Foreskin melanocyte (primary cell): ENCODE measurements at places on chromosomes 12 and 14.

- DNase-seq: no peak
Observed at GRCh38 chr12:5557906-5558305, 126.0 kb downstream of the NTF3 start.

DNA sequence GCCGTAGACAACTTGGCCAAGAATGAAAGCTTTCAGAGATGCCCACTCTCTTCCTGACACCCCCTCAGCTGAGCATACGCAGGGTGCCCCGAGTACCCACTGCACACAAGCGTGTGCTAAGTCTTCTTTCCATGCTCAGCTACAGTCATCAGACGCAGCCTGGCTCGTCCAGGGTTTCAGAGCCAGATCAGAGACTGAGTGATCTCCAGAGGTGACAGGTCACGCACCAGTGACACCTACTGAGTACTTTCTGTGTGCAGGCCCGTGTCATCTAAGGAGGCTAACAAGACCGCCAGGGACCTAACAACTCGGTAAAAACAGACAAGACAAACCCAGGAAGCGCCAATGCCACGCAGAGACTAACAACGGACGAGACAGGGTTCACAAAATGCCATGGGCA is 25.1 kb downstream of the STX2 start:
- DNase-seq: no peak

DNA sequence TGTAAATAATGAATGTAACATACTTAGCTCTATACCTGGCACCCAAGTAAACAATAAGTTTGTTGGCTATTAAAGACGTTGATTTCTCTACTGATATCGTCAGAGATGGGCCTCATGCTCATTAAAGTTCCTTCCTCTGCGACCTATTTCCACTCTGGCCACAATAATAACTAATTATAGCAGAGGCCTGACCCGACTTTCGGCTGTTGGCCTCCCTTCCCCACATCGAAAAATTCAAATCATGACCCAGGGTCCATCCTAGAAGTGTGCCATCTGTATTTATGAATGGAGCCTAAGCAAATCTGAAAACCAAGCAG is 321 bp upstream of the USP30 start:
- DNase-seq: no peak

- no peak for DNase-seq
Observed at GRCh38 chr12:102172436-102172835, 25.2 kb downstream of the PMCH start.

DNA sequence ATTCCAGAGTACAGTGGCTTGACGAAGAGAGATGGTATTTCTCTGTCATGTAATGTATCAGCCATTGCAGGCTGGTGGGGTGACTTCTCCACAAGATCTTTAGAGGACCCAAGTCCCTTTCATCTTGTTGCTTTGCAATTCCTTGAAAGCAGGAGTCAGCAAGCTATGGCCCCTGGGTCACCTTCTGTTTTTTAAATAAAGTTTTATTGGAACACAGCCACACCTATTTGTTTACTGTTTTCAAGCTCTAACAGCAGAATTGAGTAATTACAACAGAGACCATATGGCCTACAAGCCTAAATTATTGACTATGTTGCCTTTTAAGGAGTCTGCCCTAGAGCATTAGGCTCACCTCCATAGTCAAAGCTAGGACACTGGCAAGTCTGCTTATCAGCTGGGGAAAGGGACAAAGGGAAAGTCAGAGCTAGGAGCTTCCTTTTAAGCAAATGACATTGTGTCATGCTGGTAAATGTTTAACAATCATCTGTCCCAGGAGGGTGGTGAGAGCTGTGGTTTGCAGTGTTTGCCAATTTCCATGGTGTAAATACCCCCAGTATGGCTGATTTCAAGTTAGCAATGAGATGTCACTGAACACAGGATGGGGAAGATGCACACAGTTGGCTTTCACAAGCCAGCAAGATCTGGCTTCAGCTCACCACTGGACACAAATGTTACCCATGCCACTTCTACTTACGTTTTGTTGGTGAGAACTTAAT is 87.7 kb upstream of the PWP1 start:
- no peak for DNase-seq

GRCh38 chr12:100797246-100797645 is 2.7 kb downstream of the ANO4 start:
- DNase-seq: no peak

DNA sequence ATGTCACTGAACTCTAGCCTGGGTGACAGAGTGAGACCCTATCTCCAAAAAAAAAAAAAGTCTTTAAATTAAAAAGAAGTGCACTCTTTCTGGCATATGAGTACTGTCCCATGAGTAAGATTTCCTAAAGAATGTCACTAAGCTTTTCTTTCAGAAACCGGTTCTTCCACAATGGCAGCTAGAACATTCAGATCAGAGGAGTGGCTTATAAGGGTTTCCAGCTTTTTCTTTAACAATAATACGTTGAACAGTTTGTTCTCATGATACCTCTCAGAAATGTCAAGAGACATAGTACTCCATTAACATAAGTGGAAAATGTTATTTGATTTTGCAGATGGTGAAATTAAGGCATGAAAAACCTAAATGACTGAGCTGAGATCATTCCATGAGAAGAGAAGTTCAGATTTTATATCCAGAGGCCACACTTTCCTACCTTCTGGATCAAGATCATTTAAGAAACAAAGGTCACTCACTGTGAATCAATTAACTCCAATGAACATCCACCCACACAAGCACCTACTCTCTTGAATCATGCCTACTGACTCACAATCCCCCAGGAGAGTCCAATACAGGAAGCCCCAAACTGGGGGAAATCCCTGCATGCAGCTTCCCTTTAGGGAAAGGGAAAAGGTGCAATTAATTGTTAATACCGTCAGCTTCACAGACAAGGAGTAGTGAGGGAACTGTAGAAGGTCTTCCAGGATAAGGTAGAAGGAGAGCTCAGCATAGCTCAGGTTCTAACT is 86.9 kb downstream of the SPTSSA start:
- no peak for DNase-seq

DNA sequence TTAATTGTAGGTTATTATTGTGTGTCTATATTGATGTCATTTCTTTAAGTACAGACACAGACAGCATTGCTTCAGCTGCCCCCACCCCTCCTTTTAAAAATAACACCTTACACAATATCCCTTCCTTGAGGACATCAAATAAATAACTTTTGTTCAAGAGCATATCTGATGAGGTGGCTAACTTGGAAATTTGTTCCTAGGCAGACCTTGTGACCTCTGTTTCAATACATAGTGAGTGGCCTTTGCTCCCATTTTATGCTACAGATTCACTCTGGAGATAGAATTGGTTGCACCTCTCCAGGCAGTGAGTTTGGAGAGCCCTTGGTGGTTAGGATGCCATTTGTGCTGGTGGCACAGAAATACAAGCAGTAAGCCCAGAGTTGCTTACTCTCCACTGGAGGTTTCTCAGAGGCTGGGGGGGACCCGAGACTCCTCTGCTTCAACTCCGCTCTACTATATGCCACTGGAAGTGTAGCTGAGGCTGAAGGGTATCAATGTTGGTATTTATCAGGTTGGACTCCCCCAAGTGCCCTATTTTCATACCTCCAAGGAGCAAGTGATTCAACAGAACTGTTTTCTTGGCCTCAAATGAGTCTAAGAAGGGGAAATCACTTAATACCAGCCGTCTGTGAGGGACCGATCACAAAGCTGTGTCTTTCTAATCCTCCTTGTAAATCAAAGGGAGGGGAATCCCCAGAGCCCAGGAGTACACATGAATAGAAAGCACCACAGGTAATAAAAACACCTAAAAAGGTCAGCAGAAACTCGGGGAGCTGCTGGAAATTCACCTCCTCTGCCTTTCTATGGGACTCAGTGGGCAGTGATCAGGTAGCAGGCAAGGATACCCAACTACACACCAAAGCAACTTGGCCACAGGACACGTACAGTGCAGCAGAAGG is 463.1 kb downstream of the RAD51B start:
- no peak for DNase-seq

DNA sequence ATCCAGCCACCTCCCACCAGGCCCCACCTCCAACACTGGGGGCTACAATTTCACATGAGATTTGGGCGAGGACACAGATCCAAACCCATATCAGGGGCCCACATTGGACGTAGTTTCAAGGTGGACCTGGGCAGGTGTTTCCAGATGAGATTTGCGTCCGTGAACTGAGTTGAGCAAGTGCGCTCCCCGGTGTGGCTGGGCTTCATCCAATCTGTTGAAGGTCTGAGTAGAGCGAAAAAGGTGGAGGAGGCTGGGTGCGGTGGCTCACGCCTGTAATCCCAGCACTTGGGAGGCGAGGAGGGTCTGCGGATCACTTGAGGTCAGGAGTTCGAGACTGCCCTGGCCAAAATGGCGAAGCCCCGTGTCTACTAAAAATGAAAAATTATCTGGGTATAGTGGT is 4.9 kb upstream of the GLT1D1 start:
- no peak for DNase-seq

GRCh38 chr14:99654235-99654985 is 9.5 kb downstream of the HHIPL1 start:
- DNase-seq: peak; percentile 3

DNA sequence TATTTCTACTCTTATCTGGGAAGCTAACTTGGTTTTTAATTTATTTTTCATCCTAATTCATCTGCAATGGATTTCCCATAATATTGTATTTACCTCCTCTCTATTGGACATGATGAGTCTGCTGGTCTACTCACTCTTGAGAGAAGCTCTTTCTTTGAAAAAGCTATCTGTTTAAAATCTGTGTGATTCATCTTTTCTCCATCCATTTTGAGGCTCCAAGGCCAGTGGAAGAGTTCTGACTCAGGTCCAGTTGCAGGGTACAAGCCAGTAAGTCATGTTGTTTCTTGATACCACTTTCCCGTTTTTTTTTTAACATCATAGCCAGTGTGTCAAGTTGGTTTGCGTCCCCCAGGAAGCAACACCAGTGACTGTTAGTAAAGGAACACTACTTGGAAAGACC is 160.3 kb upstream of the BMP4 start:
- no peak for DNase-seq

- DNase-seq: no peak
Observed at GRCh38 chr14:45247427-45247826, 5.6 kb downstream of the MIS18BP1 start.

DNA sequence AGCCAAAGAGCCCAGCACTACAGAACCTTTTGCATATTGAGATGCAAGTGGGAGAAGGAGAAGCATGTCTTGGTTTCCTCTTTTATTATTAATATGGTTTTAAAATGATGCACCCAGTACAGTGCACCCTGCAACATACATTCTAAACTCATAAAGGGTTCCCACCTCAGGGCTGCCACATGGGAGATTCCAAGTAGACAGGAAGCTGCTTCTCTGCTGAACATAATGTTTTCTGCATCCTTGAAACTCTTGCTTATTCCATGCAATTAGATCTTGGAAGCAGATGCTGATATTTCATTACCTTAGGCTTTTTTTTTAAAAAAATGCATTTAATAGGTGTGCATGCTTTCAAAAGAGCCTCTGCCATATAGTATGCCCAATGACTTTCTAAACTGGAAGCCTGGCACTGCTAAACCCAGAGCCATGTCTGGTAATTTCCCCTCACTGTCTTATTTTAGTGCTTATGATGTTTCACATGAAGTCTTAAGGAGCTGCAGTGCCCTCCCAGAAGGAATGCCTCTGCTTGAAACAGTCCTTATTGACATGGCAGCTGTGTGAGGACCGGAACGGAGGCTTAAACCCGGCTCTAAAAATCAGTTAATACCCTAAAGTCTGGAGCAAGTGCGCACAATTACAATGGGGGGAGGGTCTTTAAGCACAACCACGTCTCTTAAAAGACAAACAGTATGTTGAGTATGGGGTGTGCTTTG is 2.0 kb upstream of the SIX1 start:
- DNase-seq: no peak

- DNase-seq: no peak
Observed at GRCh38 chr14:78341827-78342389, 171.7 kb downstream of the NRXN3 start.

- no peak for DNase-seq
Observed at GRCh38 chr14:28102001-28102400, 664.6 kb upstream of the FOXG1 start.

DNA sequence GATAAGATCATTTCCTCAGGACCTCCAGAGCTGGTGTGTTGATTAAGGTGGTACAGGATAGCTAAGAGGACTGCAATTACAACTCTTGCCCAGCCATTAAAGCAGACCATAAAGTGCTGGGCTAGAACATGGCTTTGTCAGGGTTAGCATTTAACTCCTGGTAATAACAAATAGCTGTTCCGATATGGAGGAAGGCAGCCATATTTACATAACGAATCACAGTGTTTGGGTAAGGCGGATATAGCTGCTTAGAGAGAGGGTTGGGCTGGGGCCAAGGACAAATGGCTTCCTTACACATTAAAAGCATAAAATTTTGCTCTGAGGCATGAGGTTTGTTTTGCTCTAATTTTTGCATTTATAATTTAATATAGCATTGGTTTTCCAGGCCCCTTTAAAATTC is 297.7 kb upstream of the DDHD1 start:
- DNase-seq: no peak

- DNase-seq: no peak
Observed at GRCh38 chr12:132257955-132258490, 71.4 kb downstream of the GALNT9 start.

- no peak for DNase-seq
Observed at GRCh38 chr12:58570411-58570810, 349.9 kb downstream of the LRIG3 start.

- DNase-seq: no peak
Observed at GRCh38 chr12:49933796-49934195, 16.7 kb upstream of the AQP2 start.

GRCh38 chr14:53757732-53758131 is 198.9 kb downstream of the BMP4 start:
- DNase-seq: no peak

- DNase-seq: no peak
Observed at GRCh38 chr14:75226755-75227544, 50.5 kb upstream of the TMED10 start.

- no peak for DNase-seq
Observed at GRCh38 chr12:13227191-13227590, 30.7 kb downstream of the EMP1 start.

GRCh38 chr12:127670796-127671195 is 596.2 kb upstream of the TMEM132C start:
- DNase-seq: no peak

DNA sequence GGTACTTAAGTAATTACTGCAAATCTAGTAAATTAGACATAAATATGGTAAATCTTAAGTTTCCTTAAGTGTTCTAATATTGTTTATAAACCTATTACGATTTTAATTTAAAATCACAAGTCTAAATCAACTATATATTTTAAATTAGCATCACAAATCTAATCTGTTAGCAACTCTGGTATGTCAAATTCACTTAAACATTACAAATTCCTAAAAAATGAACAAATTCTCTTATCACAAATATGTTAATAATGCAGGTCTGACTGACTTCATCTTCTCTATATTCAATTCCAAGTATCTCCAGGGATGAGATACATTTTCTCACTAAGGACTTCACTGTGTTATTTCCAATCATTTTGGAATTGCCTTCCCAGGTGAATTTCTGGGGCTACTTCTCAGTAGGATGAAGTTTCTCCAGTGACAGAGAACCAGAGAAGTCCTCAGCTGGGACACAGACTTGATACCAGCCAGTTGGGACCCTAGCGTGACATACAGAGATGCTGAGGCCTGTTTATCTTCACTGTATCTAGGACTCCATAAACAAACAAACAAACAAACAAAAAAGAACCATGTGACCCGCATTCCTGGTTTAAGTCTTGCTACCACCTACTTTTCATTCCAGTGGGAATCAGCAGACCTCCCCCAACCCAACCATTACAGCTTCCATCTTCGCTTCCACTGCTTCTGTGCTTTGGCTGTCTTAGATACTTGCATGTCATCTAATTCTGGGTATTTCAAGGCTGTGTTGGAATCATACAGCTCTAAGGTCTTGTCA is 21.8 kb downstream of the CFAP251 start:
- no peak for DNase-seq
